GM20000 (cell line): ENCODE measurements at places on chromosomes 11 and 22.

DNA sequence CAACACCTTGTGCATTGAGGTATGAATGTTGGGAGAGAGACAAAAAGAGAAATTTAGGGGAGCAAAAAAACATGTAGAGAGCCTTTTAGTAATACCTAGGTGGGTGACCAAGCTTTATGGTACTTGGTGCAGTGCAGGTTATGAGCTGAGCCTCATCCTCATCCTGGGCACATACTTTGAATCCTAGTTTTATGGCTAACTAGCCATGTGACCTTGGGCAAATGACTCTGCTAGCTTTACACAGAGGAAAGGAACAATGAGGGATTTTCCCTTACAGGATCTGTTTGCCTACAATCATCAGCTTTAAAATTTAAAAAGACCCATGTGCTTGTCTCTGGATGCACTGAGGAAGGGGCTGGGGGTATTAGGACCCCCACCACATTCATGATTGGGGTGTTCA, 187.8 kb upstream of the ISX start:
- no peak for DNase-seq

GRCh38 chr22:42320443-42321416, 50.3 kb upstream of the TCF20 start:
- DNase-seq: no peak

- peak; percentile 89 for DNase-seq
Observed at GRCh38 chr11:60485987-60486386, 6.6 kb upstream of the MS4A12 start.

GRCh38 chr22:32557444-32557843, 82.8 kb downstream of the FBXO7 start:
- no peak for DNase-seq

DNA sequence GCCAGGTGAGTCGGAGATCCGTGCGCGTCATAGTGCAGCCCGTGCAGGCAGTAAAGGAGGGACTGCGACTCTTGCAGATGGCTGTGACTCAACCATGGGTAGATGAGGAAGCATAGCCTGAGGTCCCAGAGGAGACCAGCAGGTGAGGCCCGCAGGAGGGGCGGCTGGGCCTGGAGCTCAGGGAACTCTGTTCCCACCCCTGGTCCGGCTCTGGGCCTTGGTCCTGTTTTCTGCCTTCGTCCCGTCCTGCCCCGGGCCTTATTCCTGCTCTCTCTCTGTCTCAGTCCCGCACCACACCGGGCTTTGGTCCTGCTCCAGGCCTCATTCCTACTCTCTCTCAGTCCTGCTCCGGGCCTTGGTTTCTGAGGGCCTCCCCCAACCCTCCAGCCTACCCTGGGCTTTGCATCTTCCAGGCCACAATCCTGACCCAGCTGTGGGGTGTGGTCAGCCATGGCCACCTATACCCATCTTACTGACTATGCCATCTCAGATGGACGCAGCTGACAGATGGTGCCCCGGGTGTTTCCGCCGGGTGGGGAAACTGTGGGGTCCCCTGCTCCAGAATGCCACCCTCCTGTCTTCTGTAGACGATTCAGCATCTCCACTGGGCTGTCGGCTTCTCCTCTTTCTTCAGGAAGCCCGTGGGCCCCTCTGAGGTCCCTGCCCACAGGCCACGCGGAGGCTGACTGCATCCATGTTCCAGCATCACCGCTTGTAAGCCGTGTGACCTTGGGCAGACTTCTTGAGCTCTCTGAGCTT, 1134.1 kb downstream of the BRD1 start:
- DNase-seq: no peak

DNA sequence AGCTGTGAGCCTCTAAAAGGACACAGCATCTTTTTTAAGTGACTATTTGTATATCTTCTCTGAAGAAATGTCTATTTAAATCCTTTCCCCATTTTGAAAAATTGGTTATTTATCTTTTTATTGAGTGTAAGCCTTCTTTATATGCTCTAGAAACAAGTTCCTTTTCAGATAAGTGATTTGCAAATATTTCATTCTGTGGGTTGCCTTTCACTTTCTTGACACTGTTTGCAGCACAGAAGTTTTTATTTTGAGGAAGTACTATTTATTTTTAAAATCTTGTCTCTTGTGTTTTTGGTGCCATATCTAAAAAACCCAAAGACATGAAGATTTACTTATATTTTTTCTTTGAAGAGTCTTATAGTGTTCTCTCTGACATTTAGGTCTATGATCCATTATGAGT, 40.1 kb upstream of the LYVE1 start:
- no peak for DNase-seq

DNA sequence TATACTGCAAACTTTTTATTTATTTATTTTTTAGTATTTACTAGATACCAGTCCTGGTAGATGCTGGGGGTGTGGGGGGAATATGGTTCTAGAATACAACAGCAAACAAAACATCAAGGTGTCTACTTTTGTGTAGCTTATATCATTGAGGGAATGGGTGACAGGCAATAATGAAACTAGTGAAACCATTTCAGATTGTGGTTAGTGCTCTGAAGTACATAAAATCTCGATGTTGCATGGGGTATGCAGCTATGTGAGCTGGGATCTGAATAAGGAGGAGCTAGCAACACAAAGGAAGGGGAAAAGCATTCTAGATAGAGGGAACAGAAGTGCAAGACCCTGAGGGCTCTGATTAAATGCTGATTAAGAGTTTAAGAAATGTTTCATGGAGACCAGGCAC, 103.5 kb downstream of the WT1 start:
- no peak for DNase-seq

DNA sequence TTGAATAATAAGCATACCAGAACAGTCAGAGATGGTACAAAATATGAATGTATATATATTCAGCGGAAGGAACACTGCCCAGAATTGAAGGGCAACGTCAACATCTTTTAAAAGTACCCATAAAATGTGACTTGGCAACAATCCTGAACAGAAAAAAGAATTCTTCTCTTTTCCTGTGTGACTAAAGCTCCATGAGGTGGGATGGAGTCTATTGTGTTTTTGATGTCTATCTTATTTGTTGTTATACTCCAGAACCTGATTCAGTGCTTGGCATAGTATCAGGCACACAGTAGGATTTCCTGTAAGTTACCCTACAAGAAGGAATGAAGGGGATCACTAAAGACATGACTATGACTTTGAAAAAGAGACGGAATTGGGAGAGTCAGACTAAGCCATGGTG, 10.3 kb downstream of the LDLRAD3 start:
- DNase-seq: no peak

DNA sequence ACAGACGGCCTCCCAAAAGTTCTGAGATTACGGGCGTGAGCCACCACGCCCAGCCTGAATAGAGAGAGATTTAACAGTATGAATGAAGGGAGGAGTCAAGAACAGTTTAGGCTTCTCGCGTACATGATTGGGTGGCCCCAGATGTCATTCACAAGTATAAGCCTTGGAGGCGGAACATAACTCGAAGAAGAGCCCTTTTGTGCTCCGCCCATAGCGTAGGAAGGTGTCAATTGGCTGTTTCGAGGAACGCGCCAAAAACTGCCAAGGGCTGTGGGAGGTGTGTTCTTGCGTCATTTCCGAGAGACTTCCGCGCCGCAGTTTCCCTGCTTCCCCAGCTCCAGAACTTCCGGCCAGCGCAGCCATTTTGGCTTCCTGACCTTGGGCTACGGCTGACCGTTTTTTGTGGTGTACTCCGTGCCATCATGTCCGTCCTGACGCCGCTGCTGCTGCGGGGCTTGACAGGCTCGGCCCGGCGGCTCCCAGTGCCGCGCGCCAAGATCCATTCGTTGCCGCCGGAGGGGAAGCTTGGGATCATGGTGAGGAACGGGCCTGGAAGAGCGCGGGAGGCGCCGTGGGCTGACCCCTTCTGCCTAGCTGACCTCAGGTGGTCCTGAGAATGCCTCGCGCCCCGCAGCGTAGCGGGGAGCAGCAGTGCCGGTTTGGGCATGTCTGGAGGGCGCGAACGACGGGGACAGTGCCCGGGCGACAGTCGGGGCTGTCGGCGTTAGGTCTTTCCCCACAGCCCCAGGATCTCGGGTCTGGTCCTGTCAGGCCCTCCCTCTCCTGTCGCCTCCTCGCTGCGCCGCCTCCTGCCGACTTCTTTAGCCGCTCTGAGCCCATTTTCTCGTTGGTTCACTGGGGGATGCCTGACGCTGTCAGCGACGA, at the start of gene COX8A:
COX8A (plus strand) TSS at position 362 of the 885 bp plus-strand sequence; CDS start at position 423, 61 bp downstream.
- DNase-seq: peak; percentile 97

DNA sequence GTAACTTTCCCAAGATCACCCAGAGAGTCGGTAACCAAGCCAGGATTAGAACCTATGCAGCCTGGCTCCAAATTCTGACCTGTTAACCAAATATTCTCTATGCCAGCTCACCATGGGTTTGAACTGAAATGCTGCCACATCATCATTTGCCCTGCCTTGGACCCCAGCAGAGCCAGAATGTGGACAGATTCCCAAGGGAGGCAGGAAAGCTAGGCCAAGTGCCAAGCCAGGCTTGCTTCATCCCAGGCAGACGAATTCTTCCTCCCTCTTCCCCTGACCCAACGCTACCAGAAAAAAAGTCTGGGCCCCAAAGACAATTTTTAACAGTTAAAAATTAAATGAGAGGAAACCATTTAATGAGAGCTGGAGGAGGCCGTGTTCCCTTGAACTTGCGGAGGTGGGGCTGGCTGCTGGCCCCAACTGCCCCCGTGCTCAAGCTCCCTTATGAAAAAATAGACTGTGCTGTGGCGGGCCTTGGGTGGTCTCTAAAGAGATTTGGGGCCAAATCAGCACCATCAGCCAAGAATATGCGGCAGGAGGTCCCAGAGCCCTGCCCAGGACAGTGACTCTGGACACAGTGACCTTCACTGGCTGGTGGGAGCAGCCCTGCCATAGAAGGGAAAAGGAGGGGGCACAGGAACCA, 184.1 kb upstream of the SYT13 start:
- DNase-seq: no peak
